ENCODE measurements at places on chromosomes 3 and 15. TPM values are rescaled to one million over a fixed set of nuclear protein-coding genes. Genes with fewer than 3 reads are reported as not detected.

The CD86 gene
- total RNA-seq = not detected

The GOLGA8J gene
- not detected for total RNA-seq

DNA sequence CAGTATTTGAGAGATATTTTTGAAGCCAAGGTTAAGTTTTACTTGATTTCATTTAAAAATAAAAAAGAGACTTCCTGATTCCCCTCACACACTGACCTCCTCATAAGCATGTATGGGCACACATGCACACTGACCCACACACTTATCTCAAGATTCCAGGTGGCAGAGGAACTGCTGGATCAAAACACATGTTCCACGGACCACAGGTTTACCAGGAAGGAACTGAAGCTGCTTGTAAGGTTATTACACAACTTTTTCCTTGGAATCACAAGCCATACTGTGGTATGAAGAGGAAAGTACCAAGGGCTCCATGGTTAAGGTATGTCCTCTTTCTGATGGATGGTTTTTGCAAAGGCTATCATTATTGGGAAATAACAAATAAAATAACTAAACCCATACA is 7.5 kb downstream of the CLDN1 start:
- no peak overlapping the region for H3K27ac ChIP-seq
- H3K27me3 ChIP-seq = no peaks in the 10 kb centered on the region
- no peak for DNase-seq
- H3K4me3 ChIP-seq = no peak overlapping the region
- H3K36me3 ChIP-seq = no peaks in the 10 kb centered on the region

- H3K4me3 ChIP-seq = no peak overlapping the region
- no peak overlapping the region for H3K27ac ChIP-seq
- H3K27me3 ChIP-seq = no peaks in the 10 kb centered on the region
- DNase-seq = no peak
These were observed 3.7 kb upstream of the TF start for GRCh38 chr3:133742351-133743091.

DNA sequence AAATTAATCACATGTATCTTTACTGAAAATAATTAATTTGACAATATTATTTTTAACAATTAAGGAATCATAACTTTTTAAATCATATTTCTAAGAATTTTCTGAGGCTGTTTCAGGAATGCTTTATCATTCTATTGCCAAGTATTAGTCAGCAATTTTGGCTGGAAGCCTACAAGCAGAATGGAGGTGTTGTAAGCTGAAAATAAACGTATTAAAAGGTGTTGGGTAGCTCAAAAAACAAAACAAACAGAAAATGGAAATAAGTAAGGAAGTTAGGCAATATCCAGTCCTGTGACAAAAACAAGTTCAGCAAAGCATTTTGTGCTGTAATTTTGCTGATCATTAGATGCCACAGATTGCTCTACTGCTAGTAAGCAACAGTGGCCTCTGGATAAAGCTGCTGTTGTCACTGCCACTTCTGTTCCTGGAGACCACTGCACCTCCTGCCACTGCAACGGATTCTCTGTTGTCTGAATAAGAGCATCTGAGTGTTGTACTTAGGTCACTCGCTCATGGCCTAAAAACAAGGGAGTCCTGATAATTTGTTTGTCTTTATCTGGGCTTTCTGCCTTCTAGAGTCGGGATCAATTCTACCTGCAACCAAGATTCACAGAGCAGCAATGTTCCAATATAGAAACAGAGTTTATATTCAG is 63.5 kb upstream of the SLITRK3 start:
- no peak for DNase-seq
- H3K4me1 ChIP-seq = no peaks in the 10 kb centered on the region
- H3K27ac ChIP-seq = no peak overlapping the region
- no peaks in the 10 kb centered on the region for H3K27me3 ChIP-seq
- no peaks in the 10 kb centered on the region for H3K36me3 ChIP-seq
- H3K4me3 ChIP-seq = no peak overlapping the region

- H3K36me3 ChIP-seq = no peaks in the 10 kb centered on the region
- no peak for DNase-seq
- no peaks in the 10 kb centered on the region for H3K27me3 ChIP-seq
- no peak overlapping the region for H3K27ac ChIP-seq
- no peak overlapping the region for H3K4me3 ChIP-seq
- H3K4me1 ChIP-seq = no peaks in the 10 kb centered on the region
These were observed 81.5 kb downstream of the STRIT1 start for GRCh38 chr3:155211940-155212339.

The C2CD4B gene
- total RNA-seq = 0.22 TPM

GRCh38 chr3:188031121-188031520 is 122.8 kb upstream of the LPP start:
- no peak for DNase-seq
- H3K27me3 ChIP-seq = no peaks in the 10 kb centered on the region
- H3K36me3 ChIP-seq = no peaks in the 10 kb centered on the region
- no peak overlapping the region for H3K27ac ChIP-seq
- H3K4me1 ChIP-seq = no peaks in the 10 kb centered on the region
- H3K4me3 ChIP-seq = no peak overlapping the region

DNA sequence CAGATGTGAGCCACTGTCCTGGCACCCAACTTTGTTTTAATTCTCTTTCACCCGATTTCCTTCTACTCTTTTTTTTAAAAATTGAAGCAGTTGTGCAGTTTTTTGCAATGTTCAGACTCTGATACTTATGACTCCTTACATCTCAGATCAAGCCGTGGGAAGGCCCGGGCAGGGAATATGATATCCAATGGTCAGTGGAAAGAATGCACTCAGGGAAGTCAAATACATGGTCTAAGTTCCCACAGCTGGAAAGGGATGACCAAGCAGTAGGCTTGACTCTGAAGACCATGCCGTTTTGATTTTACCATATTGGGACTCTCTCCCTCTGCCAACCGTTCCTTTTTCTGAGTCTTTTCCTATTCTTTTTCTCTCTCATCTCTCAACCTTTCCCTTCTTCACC is 157.2 kb downstream of the RPLP1 start:
- DNase-seq = no peak
- no peak overlapping the region for H3K27ac ChIP-seq
- H3K27me3 ChIP-seq = no peaks in the 10 kb centered on the region
- H3K4me3 ChIP-seq = no peak overlapping the region
- H3K36me3 ChIP-seq = no peaks in the 10 kb centered on the region

DNA sequence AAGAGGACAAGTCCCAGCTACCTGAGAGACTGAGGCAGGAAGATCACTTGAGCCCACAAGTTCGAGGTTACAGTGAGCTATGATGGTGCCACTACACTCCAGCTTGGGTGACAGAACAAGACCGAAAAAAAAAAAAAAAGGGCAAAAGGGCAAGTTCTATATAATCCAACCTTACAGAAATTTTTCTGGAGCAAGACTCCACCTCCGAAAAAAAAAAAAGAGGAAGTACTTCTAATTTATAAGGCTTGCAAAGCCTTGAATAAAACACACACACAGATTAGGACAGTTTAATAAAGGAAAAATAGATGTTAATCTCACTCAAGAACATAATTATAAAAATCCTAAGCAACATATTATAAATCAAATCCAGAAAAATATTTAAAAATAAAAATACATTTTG is 14.4 kb upstream of the XYLB start:
- no peaks in the 10 kb centered on the region for H3K27me3 ChIP-seq
- DNase-seq = no peak
- no peak overlapping the region for H3K27ac ChIP-seq
- no peaks in the 10 kb centered on the region for H3K4me1 ChIP-seq

DNA sequence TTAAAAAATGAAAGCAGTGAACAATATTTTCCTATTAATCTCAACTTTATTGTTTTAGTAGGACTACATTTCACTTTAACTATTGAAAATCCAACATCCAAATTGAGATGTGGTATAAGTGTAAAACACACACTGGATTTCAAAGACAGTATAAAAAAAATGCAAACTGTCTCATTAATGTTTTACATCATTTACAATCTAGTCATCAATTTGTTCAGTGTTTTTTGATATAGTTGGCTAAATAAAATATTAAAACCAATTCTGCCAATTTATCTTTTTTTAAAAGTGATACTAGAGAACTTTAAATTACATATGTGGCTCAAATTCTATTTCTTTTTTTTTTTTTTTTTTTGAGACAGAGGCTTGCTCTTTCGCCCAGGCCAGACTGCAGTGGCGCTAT is 95.1 kb downstream of the NPTN start:
- H3K27ac ChIP-seq = no peak overlapping the region
- no peak for DNase-seq
- H3K36me3 ChIP-seq = no peaks in the 10 kb centered on the region
- no peaks in the 10 kb centered on the region for H3K4me1 ChIP-seq
- H3K27me3 ChIP-seq = no peaks in the 10 kb centered on the region
- H3K4me3 ChIP-seq = no peak overlapping the region

- no peaks in the 10 kb centered on the region for H3K27me3 ChIP-seq
- no peak overlapping the region for H3K27ac ChIP-seq
- no peak for DNase-seq
- no peak overlapping the region for H3K4me3 ChIP-seq
- no peaks in the 10 kb centered on the region for H3K4me1 ChIP-seq
These were observed 199.8 kb downstream of the UBE2E2 start for GRCh38 chr3:23402728-23403492.

DNA sequence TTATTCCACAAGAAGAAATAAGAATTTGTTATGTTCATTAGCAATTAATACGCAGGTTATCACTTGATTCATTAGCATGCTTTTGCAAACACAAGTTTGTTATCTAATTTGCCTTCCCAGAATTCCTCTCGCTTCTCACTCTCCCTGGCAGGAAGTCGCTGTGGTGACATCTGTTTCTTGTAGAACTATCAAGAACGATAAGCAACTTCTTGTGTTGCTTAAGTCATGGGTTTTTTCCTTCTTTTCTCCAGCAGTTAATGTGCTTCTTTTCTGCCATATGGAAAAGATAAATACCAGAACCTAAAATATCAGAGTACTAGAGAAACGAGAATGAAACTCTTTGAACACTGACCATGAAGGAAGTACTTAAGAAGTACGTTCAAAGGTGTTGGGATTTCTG is 99.8 kb upstream of the CHMP2B start:
- DNase-seq = no peak
- no peaks in the 10 kb centered on the region for H3K36me3 ChIP-seq
- H3K27me3 ChIP-seq = no peaks in the 10 kb centered on the region
- H3K4me1 ChIP-seq = no peaks in the 10 kb centered on the region

DNA sequence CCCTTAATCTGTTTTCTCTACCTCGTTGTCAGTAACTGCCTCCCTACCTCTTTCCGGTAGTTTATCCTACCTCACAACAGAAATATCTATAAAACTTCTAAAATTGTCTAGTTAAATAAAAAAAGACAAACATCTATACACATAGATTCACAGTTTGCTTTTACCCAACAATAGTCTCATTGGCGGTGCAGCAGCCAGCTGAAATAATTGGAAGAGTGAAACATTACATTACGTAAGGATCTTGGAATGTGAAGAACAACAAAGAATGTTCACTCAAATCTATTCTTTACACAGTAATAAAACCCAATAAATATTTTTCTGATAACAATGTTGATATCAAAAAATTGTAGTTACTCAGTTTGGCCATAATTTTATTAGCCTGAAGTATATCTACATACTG is 115.5 kb upstream of the ARPP21 start:
- no peaks in the 10 kb centered on the region for H3K36me3 ChIP-seq
- no peaks in the 10 kb centered on the region for H3K4me1 ChIP-seq
- H3K27me3 ChIP-seq = no peaks in the 10 kb centered on the region

All from H9 (cell line).